ENCODE measurements at places on chromosomes 1 and 21.

- no peak for DNase-seq
Measured at GRCh38 chr1:178688244-178688643, 36.8 kb upstream of the RALGPS2 start.

DNA sequence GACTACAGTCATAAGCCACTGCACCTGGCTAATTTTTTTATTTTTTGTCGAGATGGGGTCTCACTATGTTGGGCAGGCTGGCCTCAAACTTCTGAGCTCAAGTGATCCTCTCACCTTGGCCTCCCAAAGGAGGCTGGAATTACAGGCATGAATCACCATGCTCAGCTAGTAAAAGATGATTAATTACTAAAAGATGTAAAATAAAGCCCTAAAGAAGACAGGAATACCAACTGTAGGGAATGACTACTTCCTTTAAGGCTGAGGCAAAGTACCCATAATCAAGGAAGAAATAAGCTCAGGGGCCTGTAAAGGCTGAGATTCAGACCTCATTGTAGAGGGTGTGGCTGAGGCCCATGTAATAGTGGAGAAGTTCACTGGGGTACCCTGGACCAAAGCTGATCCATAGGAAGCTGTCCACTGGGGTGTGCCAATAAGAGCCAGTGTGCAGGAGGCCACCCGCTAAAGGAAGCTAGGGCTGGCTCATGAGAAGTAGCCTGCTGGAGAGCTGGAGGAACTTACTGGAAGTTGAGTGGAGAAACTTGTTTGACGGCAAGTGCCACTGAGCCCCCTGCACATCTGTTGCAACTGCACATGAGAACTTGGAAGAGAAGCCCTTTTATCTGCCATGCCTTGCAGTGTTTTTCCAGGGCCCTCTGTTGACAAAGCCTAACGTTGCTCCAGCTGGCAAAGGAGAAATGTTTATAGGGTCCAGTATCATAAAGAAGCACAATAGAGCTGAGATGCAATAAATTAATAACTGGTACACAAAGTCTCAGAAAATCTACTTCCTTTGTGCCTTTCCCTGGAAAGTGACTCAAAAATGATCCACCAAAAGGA lies 17.8 kb upstream of the SERTAD4 start:
- DNase-seq: no peak

DNA sequence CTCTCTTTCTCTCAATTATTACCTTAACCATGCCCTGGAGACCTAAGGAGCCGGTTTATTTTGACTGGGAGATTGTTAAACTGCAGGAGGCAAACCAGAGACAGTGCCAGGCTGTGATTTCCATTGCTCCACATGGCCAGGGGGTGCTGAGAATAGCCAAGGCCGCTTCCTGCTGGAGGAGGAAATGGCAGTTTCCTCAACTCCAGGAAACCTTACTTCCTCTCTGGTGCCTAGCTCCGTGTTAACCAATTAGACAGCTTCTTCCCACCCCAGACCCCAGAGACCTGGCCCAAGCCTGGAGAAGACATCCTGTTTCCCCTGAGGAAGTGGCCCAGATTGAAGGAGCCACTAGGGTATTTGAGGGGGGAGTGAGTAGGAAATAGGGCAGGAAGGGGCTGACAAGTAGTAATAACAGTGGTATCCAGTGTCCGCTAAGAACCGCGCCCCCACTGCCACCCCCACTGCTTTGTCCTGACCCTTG lies 161.2 kb downstream of the PLPP3 start:
- no peak for DNase-seq

GRCh38 chr1:4213366-4213973 lies 313.4 kb upstream of the C1orf174 start:
- DNase-seq: no peak

DNA sequence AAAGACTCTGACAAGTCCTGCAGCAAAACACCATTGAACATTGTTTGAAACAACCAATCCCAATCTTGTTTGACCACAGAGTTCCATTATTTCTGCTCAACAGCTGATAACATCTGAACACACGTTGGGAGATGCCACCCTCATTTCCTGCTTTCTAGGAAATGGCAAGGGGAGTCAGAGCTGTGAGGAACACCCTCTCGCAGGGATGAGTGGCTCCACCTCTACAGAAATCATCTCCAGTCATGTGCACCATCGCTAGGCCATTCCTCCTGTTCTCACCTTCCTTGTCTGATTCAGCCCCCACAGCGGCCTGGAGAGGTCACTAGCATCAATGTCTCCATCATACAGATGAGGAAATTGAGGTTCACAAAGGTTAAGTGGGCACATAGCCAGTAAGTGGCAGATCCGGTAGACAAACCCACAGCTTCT lies 22.4 kb upstream of the RUNX3 start:
- DNase-seq: no peak

- DNase-seq: no peak
Measured at GRCh38 chr1:156460525-156460924, 40.0 kb downstream of the MEF2D start.

DNA sequence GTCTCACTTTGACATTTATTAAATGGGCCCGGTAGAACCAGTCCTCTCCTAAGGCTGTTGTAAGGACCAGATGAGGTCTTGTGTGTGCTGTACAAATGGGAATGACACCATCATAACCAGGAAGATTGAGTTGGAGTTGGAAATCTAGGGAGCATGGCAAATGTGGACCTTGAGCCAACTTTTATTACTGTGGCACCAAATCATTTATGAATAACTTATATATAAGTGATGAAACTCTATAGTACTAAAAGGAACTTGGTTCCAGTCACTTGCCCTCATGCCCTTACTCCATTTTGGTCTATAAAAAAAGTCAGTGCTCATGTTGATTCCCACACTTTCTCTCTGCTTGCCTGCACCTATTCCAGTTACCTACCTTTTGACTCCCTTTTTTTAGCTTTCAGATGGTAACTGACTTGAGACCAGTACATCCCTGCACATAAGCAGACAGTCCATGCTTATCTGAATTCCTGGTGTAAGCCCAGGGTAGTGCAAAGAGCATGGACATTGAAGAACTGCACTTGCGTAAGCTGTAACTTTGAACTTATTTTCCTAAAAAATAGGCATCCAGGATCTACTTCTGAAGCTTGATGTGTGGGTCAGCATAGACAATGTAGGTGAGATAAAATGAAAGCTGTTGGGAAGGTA lies 210.6 kb downstream of the PBX1 start:
- no peak for DNase-seq

DNA sequence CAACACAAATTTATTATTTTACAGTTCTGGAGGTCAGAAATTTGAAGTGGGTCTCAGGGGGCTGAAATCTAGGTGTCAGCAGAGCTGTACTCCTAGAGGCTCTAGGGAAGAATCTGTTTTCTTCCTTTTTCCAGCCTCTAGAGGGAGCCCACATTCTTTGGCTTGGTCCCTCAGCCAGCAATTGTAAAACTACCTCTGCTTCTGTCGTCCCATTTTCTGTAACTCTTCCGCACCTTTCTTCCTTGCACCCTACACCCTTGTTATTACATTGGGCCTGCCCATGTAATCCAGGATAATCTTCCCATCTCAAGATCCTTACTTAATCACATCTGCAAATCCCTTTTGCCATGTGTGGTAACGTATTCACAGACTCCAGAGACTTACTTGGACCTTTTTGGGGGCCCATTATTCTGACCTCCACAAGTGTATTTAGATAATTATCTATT lies 24.8 kb upstream of the THEM4 start:
- DNase-seq: no peak

DNA sequence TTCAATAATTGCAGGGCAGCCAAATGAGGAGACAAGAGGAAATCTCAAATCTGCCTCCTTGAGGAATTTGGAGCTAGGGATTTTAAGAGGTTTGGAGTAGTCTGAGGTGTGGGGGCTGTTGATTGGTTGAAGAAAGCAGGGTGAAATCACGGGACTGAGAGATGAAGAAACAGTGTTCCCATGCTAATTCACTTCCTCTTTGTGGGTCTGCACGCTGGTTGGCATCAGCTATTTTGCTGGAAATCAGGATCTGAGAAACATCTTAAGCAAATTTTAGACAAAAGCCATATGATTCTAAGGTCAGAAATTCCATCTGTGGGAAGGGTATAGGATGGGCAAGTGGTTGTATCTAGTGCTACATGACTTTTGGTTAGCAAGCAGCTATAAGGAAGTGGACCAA lies 107.1 kb upstream of the PAXBP1 start:
- DNase-seq: no peak

GRCh38 chr21:45347048-45347711 lies 57.8 kb upstream of the COL18A1 start:
- DNase-seq: no peak

GRCh38 chr1:232678185-232678886 lies 48.4 kb upstream of the SIPA1L2 start:
- DNase-seq: no peak

GRCh38 chr1:233240829-233241682 lies 54.5 kb downstream of the PCNX2 start:
- peak; percentile 36 for DNase-seq

DNA sequence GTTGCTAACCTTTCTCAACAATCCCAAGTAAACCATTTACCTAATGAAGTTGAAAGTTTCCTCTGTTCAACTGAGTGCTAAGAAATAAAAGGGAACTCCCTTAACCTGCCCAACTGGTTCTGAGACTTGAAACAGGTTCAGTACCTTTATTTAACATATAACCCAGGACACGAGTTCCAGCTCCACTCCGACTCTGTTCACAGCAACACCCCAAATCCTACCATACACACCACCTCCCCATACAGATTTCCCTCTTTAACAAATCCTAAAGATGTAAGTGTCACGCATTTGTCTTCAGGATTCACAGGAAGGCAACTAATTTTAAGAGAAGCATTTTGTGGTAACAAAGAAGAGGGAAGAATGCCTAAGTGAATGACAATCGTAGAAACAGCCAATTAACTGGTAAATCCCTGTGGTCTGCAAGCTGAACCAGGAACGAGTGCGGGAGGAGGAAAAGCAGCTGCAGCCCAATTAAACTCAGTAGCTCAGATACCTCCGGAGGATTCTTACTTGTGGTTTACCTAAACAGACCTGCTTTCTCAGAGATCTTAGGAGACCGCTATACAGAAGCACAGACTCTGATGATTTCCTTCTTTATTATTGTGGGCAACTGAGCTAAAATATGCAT lies 134.5 kb upstream of the MAGI3 start:
- no peak for DNase-seq

- no peak for DNase-seq
Measured at GRCh38 chr1:159918352-159919200, 6.7 kb downstream of the TAGLN2 start.

GRCh38 chr21:42525029-42525581 lies 11.5 kb downstream of the SLC37A1 start:
- DNase-seq: no peak

DNA sequence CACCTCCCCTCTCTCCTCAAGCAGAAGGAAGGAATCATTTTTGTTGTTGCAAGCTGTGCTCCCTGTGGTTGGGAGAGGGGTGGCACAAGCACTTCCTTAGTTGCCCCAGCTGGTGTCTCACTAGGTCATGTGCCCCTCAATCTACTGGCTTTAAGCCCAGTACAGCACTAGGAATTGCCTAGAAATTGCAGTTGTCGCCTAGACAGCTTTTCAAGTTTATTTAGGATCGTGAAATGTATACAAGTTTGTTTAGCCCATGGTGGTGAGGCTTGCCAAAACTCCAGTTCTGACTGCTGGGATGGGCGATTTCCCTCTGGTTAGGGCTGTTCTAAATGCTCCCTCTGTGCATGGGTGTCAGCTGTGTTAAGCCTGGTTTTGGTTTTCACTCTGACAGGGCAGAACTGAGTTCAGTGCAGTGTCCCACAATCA lies 126.8 kb upstream of the ZNF644 start:
- DNase-seq: no peak

- no peak for DNase-seq
Measured at GRCh38 chr21:33451634-33452071, 28.1 kb downstream of the TMEM50B start.

GRCh38 chr1:36570006-36570405 lies 87.3 kb upstream of the CSF3R start:
- DNase-seq: no peak

DNA sequence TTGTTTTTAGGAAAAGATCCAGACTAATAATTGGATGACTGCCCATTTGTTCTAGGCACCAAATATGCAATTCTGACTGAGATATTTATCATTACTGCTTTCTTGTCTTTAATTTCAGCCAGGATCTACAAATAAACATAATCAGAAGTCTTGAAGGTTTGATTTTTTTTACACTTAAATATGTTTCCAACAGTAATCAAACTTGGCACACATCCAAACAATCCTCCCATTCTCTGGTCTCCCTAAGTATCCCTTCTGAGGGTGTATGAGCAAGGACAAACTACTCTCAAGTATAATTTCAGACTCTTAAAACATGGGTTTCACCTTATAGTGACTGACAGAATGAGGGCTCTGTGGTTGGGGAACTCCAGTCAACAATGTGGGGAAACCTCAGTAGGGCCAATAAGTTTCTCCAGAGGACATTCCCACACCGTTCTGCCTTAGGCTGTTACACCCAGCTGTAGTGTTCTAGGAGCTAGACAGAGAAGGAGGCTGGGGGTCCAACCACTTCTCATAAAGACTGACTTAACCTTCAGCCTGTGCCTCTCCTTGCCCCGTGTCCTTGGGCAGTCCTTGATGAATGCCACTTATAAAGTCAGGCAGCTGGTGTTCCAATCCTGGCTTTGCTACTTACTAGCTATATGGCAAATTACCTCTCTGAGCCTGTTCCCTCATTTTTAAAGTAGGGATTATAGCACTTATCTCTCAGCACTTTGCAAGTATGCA lies 1.5 kb upstream of the PALMD start:
- DNase-seq: no peak

DNA sequence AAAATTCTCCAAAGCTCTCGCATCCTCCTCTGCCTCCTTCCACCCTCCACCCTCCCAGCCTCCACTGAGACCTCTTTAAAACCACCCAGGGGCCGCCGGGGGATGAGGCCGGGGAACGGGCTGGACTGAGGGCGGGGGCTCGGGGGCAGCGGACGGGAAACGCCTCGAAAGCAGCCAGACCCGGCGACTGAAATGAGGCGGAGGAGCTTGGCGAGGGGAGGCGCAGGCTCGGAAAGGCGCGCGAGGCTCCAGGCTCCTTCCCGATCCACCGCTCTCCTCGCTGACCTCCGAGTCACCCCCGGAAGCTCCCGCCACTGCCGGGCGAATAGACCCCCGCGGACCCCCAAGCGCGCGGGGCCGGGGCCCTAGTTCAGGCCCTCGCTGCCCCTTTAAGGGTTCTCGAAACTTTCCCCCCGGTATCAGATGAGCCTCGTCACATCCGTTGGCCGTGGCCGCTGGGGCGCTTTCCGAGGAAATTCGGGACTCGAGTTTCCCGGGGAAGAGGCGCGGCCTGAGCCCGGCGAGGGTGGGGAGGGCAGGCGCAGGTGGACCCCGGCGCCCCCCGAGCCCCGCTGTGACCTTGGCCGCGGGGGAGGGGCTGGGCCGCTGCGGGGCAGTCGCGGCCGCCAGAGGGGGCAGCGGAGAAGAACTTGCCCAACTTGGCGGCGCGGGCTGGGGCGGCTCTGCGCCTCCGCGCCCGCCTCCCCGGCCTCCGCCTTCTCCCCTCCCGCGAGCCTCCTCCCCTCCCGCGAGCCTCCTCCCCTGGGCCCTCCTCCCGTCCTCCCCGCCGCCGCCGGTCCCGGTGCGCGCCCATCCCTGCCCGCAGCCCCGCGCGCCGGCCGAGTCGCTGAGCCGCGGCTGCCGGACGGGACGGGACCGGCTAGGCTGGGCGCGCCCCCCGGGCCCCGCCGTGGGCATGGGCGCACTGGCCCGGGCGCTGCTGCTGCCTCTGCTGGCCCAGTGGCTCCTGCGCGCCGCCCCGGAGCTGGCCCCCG lies at the start of gene BACE2:
Gene BACE2 (plus strand): TSS at position 813 of the 995 bp plus-strand sequence. CDS start 104 bp downstream, at position 917.
- DNase-seq: no peak

All from Panc1 (cell line).